Activated CD4-positive, alpha-beta T cell treated with anti-CD3 and anti-CD28 coated beads, Interleukin-2, amount 50 U/mL, for 48 hours (primary cell): ENCODE measurements at places on chromosomes 6 and 20.

GRCh38 chr20:43432498-43432897 is 25.2 kb upstream of the SRSF6 start:
- no peak for DNase-seq

DNA sequence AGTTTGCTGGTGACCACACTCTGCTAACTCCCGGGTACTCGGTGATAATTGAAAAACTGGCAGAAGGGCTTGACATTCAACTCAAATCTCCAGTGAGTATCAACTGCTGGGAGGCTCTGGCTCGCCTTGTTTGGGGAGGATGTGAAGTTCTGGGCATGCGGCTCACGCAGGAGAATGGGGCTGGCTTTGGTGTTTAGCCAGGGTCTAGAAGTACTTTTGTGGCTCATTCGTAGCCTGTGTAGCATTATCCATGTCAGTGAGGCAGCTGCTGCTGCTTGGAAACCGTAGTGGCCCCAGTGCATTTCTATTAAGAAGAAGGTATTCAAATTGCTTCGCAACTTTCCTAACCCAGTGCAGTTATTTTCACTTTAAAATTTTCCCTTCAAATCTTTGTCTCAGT is 52.2 kb downstream of the KDM1B start:
- DNase-seq, result no peak

GRCh38 chr6:100472674-100473073 is 8.0 kb upstream of the SIM1 start:
- peak; percentile 41 for DNase-seq

DNA sequence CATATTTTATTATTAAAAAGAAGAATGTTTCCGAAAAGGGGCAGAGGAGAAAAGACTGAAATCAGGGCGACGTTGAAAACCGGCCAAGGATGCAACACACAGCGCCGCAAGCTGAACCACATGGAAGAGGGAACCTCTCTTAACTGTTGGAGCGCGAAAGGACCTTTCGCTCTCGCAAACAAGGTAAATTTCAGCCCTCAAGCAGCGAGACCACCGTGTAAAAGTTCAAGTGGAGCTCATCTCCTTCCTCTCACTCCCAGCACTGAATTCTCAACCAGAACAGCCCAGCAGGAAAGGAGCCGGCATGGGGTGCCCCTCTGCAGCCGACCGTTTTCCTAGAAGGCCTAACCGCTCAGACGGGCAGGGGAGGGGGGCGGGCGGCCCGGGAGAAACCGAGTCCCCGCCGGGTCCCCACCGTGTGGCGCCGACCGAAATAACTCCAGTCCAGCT is 621 bp downstream of the GPR63 start:
- no peak for DNase-seq

DNA sequence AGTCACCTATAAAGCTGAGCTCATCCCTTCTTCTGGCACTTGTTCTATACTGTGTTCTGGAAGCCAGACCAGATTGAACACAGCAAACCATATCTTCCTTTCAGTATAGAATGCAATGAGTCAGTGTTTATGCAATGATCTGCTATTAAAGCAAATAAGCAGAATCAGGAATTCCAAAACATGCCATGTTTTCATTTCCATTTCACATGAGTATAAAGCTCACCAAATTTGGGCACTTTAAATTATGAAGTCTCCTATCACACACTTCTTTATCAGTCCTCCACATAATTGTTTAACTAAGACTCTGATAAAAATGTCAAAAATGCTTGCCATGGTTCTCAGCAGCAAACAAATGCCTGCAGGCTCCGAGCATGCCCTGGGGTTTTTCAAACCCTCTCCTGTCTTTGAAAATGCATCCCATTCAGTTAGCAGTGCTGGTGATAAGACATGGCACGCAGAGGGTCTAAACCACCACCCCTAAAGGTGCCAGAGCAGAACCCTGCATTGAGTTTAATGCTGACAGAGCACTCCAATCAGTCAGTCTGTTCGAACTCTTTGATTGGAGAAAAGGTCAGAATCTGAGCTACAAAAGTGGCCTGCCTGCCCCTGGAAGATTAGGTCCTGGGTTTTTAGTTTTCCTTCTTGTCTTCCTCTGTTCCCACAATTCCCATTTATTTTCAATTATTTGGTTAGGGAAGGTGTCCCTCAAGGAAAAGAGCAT is 234.1 kb downstream of the GMPR start:
- DNase-seq, result no peak

DNA sequence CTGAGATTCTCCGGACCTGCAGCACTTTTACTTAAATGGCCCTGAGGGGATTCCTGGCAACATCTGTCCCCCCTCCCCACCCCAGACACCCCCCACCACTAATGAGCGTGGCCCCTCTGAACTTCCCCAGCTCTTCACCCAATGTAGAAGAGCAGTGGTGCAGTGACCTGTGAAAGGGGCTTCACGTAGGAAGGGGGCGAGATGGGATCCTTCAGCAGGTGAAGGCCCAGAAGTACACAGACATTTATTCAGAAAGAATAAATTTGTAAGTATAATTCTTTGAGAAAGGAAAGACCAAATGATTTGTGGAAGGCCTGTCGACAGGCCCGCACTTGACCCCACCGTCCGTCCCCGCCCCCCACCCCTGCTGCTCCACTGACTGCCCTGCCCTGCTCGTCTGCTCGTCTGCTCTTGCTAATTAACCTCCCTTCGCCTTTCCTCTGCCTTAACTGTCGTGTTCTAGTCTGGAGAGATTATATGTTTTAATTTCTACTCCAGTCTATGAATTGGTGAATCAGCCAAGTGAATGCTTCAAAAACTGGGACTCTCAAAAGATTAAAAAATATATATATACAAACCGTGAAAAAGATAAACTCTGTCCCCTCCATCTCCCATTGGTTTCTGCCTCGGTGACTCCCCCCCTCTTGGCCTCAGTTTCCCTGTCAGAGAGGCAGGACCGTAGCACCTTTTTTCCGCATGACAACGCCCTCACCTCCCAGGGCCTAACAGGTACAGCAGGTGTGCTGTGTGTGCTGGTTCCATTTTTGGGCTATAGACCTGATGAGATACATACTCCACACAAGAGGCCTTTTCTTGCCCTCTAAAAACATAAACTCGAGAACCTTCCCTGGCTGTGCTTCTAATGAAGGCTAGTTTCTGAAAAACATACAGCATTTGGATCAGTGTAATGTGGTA is 49.2 kb downstream of the GNAS start:
- DNase-seq, result no peak

DNA sequence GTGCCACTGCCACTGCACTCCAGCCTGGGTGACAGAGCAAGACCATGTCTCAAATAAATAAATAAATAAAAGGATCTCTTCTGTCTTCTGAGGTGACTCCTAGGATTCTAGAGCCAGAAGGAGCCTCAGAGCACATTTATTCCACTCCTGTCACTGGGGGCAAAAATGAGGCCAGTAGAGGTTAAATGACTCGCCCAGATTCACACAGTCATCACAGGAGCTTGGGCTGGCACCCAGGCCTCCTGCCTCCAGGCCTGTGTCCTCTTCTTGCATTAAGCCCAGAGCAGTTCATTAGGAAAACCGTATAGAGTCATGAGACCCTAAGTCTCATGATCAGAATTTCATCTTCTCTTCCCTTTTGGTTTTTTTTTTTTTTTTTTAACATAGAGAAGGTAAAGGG is 243.3 kb downstream of the NRN1 start:
- no peak for DNase-seq

DNA sequence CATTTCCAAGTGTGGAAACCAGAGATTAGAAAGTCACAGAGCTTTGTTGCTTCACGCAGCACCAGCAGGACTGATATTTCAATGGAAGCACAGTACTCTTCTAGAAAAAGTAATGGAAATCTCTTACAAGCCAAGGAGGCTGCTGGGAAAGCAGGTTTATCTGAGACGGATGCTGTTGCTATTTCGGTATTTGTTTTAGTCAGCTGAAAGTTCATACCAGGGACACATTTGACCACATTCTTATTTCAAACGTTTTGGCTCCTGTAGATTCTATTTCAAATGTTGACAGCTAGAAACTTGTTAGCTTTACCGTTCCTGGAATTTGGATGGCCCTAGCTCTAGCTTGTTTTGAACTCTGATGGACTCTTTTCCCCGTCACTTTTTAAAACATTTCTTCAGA is 3.7 kb upstream of the TMEM242 start:
- no peak for DNase-seq

GRCh38 chr6:140271759-140272377 is 897.4 kb upstream of the CITED2 start:
- no peak for DNase-seq

- no peak for DNase-seq
Measured at GRCh38 chr6:41811095-41811494, 23.6 kb downstream of the TOMM6 start.

DNA sequence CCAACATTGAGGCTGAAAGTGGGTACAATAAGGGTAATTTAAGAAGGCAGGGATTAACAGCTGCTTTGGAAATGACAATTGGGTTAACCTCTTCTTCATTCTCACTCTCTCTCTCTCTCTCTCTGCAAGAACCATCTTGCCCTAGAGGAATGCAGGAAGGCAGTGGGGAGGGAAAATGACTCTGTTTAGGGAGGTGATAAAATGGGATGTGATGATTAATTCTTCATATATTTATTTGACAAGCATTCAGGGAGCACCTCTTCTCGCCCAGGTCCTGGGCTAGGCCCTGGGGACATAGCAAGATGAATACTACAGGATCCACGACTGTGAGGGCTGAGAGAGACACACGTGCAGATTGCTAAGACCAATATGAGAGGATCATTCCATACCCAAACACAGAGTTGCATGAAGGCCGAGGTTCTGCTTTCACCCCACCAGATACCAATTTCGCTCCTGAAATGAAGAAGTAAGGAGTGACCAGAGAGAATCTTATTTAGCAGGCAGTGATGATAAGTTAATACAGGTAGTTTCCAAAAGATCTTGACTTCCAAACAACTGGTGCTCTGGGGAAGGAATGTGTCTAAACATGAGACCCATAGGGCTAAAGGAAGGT is 13.3 kb upstream of the PTPN1 start:
- DNase-seq, result no peak

- no peak for DNase-seq
Measured at GRCh38 chr6:33050014-33050810, 23.2 kb downstream of the HLA-DPA1 start.

DNA sequence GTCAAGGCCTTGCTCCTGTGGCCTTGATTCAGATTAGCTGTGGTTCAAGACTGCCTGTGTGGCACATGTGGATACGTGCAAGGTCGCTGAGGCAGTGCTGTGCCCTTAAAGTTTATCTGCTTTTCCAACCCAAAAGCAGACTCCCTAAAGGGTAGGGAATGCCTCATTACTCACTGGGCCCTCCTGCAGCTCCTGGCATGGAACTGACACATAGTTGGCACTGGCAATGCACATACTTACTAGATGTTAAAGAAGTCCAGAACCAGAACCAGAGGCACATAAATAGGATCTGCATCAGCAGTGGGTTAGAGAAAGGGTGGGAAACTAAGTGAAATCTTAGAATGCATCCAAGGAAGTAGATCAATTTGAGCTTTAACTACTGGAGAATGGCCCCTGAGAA is 90.6 kb upstream of the MLN start:
- no peak for DNase-seq

DNA sequence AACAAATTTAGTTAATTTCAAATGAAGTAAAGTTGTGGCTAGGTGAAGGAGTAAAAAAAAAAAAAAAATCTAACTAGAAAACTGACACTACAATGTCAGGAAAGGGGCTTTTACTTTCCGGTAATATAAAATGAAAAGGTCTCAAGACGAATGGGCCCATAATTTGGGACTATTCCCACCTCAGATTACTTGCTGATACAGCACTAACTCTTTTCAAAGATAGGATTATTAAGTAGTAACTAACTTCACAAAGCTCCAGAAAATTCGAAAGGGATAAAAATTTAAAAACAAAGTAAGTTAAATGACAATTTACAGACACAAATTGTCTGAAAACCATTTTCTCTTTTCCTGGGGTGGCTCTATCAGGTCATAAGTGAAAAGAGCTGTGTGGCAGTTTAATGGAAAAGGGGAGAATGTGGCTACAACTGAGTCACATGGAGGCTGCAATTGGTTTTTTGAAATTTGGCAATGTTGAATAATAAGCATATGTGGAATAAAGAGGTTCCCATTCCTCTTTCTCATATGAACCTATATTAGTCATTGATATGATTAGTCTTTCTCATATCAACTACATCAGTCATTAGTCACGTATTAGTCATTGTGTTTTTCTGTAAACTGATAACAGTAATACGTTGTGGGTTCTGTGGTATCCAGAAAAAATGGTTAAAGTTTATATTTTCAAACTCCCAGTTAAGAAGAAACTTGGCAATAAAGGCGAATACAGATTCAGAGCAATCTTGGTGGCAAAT is 78.0 kb downstream of the RWDD2A start:
- no peak for DNase-seq

DNA sequence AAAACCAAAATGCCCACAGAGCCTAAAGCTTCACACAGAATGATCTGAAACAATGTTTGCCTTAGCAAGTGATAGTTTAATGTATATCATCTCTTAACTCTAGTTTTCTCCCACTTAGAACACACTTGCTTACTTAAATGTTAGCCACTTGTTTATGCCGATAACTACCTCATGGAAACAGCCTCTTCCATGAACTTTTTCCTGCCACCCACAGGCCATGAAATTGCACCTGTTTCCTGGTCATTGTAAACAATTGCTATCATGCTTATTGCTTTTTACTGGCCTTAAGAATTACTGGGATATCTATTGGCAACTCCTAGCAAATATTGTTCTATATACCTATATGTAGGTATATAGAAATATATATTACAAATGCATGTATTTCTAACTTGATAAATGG is 231.1 kb downstream of the HDGFL1 start:
- DNase-seq, result no peak

DNA sequence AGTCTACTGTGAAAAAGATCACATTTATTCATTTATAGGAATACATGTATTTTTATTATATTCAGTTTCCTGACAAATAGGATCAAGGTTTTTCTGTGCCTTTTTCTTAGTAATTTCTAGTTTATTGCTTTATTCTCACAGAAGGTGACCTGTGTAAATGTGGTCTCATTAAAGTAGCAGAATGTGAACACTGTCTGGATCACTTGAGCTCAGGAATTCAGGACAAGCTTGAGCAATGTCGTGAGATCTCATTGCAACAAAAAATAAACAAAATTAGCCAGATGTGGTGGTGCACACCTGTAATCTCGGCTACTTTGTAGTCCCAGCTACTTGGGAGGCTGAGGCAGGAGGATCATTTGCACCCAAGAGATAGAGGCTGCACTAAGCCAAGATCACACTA is 516.7 kb downstream of the CDKAL1 start:
- DNase-seq, result no peak

DNA sequence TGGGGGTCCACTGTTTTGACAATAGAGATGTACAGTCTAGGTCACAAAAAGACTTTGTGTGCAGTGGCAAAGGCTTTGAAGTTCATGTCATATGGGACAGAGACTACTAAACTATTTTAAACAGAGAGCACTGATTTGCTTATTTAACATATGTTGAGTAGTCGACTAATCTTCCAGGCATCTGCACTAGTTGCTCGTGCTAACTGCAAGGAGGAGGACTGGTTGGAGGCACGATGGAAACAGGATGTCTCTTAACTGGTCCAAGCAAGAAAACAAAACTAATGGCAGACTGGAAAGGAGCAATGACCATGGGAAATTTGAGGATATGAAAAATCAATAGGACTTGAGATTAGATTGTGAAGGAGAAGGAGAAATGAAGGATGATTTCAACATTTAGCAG is 28.5 kb upstream of the ERVFRD-1 start:
- no peak for DNase-seq
